Stimulated activated CD8-positive, alpha-beta memory T cell treated with anti-CD3 and anti-CD28 coated beads, Interleukin-7, amount 100 ng/mL, for 48 hours (primary cell): ENCODE measurements at places on chromosomes 6 and 20.

GRCh38 chr6:107398001-107398400 is 61.4 kb downstream of the PDSS2 start:
- no peak for DNase-seq

DNA sequence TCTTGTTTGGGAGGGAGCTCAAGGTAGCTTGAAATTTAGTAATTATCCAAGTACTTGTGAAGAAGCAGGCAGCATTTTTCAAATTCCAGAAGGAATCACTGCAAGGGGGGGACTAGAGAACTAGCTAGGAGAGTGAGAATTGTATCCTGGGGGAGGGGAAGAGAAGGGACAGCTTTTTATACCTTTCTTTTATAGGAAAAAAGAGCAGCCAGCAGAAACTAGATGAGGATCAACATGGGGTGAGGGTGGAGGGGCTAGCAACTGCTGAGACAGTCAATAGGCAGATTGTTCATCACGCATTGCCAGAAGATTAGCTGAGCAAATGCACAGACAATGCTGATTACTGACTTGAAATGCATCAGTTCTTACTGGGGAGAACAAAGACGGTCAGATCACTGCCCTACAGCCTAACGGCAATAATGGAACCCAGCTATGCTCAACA is 514.3 kb upstream of the CITED2 start:
- DNase-seq = no peak

- no peak for DNase-seq
Measured at GRCh38 chr6:88013015-88013414, 34.6 kb upstream of the SPACA1 start.

GRCh38 chr6:147423111-147423510 is 85.4 kb upstream of the SAMD5 start:
- no peak for DNase-seq

DNA sequence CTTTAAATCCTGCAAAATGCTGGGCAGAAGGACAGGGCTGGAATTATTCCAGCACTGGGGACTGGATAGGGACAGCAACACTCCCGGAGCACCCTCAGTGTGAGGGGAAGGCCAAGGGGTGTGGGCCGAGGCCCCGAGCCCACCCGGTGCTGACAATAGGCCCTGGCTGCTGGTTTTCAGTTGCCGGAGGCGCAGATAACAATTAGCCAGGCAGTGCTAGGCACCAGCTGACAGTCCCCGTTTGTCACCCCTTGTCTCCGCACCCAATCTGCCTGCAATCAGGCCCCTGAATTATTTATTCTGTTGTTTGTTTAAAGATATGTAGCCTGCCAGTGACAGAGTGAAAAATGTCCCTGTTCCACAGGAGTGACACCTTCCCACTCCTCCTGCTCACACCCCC is 120.0 kb downstream of the GRM4 start:
- DNase-seq = no peak

DNA sequence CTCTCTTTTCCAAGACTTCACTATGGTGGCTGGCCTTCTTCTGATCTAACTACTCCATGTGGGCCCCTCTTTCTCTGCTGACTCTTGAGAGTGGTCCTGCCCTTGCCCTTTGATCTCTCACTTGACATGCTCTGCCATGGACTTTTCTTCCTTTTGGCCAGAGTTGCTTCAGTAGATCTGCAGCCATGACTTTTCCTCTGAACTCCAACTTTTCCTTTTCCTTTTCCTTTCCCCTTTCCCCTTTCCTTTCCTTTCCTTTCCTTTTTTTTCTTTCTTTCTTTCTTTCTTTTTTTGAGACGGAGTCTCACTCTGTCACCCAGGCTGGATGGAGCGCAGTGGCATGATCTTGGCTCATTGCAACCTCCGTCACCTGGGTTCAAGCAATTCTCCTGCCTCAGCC is 88.5 kb downstream of the JAG1 start:
- no peak for DNase-seq

DNA sequence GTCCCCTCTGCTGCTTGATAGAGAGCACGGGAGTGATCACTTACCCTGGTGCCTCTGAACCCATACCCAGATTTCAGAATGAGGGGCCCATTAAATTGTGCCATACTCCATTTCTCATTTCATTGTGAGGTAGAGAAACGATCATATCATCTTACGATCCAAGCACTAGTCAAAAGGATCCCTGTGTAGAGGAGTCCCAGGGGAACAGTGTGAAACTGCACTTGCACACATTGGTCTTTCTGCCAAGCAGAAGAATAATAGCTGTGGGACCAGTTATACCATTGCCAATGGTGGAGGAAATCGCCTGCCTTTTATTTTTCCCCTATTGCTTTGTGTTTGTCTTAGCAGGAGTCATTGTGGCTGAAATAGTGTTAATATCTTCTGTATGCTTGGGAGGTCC is 161.9 kb downstream of the FARS2 start:
- DNase-seq = no peak
